ENCODE measurements at places on chromosomes 1 and 21.

DNA sequence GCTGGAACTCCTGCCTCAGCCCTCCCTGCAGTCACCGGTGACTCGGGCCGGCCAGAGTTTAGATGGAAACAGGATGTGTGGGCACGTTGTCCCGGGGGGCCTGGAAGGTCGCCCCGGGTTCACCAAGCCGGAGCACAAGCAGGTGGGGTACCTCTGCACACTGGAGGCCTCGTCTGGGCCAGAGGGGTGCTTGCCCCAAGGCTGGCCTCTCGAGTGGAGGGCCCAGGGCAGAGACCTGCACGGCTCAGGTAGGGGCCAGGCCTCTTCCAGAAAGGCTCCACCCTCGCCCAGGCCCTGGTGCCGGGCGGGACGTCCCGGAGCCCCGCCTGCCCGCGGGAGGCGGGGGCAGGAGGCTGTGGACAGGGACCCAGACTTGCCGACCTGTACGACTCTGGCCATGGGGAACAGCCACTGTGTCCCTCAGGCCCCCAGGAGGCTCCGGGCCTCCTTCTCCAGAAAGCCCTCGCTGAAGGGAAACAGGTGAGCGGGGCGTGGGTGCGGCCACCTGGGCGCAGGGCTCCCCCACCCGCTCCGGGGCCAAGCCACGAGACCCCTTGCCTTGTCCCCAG is at the start of gene PLEKHN1:
TSS of gene PLEKHN1 (plus strand) at position 348 of the 569 bp plus-strand sequence. CDS start at position 398, 50 bp downstream.
- DNase-seq: no peak

GRCh38 chr1:53342735-53343470 is 15.0 kb upstream of the LRP8 start:
- no peak for DNase-seq

DNA sequence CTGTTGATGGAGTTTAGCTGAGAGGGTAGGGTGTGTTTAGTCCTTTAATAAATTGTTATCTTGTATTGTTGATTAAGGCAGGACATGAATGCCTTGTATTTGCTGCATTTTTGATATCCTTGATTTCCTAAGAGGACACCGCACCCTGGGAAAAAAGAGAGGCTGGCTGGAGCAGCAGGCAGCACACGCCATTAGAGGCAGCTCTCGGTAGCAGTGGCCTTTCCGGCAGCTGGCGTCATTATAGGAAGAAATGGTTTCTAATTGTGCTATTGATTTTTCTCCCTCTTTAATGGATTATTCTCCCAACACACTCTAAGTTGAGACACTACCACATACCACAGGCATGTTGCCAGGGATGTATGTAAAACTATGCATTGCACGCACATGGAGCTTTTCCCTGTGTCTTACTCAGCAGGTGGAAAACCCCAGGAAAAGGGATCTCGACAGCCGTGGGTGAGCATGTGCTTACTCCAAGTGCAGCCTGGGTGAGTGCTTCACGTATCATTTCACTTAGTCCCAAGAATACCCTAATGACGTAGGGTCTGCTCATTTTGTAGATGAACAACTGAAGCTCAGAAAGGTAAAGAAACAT is 440.4 kb upstream of the RUNX1 start:
- no peak for DNase-seq

GRCh38 chr1:89358287-89358893 is 5.5 kb upstream of the GBP6 start:
- no peak for DNase-seq

DNA sequence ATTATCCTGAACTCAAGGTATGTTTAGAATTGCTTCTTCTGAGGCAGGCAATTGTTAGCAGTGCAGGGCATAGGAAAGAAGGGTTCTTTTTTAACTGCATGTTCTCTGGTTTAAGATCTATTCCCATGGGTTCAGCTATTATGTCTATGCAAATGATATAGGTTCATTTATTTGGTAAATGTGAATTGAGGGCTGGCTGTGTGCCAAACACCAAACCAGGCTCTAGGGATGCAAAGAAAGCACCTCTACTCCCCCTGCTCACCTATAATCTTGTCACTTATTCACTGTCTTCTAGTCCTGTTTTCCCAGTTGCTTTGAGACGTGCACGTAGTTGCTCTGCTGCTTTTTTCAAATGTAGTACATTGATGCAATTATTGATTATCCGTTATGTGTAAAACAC is 691 bp upstream of the KIFAP3 start:
- no peak for DNase-seq

GRCh38 chr1:235063068-235063765 is 65.4 kb downstream of the TOMM20 start:
- DNase-seq: no peak

DNA sequence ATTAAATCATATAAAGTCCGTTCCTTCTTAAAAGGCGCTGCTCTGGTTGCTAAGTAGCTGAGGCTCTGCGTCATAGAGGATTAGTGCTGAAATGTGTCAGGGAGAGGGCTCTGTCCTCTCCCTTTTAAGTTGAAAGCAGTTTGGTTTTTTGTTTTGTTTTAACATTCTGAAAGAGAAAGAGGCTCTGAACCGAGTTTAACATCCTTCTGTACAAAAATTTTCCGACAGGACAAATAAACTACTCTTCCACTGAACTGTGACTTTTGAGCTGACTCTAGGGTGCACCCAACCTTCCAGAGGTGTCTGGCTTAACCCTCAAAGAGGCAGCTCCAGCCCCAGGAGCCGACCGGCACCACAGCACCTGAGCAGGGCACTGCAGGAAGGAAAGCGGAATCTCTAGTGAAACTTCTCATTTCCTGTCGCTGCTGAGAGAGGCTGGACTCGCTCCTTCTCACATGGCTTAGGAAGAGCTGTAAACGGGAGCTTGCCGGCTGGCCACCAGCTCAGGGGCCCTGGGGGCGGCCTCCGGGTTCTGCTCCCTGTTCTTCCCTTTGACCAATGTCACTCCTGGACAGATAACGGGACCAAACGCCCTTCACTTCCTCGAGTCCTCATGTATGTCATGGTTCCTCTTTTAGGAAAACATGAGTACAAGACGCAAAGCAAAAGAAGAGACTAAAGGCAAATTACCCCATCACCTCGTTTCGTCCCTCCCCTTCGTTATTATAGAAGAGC is 1.2 kb downstream of the VAV3 start:
- no peak for DNase-seq

DNA sequence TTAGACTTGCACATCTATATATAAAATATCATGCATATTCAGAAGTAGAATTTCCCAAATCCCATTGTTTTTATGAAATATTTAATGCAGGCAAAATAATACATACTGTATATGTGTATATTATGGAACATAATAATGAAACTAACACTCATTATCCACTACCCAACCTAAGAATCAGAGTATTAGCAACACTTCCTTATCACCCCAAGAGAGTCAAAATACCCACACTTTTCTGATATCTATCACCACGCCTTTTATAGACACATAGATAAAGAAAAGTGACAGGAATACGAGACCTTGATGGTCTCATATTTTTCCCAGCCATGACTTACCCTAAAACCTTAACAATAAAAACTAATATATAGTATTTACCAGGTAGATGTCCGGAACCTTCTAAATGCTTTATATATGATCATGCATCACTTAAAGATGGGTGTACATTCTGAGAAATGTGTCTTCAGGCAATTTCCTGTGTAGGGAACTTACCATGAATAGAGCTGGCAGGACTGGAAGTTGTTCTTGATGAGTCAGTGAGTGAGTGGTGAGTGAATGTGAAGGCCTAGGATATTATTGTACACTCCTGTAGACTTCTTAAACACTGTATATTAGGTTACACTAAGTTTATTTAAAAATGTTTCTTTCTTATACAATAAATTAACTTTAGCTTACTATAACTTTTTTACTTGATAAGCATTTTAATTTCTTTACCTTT is 45.5 kb downstream of the TNFSF4 start:
- no peak for DNase-seq

- DNase-seq: no peak
Observed at GRCh38 chr1:82225421-82226185, 424.9 kb downstream of the ADGRL2 start.

DNA sequence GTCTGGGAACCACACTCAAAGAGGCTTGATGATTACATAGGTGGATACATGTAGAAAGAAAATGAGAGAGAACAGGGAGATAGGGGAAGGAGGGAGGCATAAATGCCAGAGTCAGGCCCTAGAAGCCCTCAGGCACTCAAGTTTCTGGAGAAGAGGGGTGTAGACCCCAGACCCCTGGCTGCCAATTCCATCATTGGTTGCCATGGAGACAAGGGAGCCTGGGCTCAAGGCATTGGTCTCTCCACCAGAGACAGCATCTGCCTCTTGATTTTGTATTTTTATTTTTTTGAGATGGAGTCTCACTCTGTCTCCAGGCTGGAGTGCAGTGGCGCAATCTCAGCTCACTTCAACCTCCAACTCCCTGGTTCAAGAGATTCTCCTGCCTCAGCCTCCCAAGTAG is 114.3 kb upstream of the GRIK3 start:
- DNase-seq: no peak

- DNase-seq: no peak
Observed at GRCh38 chr1:64933296-64934070, 32.9 kb downstream of the JAK1 start.

- DNase-seq: no peak
Observed at GRCh38 chr1:228453022-228453560, 34.1 kb upstream of the RNF187 start.

GRCh38 chr1:43582162-43582566 is 51.5 kb downstream of the PTPRF start:
- no peak for DNase-seq

DNA sequence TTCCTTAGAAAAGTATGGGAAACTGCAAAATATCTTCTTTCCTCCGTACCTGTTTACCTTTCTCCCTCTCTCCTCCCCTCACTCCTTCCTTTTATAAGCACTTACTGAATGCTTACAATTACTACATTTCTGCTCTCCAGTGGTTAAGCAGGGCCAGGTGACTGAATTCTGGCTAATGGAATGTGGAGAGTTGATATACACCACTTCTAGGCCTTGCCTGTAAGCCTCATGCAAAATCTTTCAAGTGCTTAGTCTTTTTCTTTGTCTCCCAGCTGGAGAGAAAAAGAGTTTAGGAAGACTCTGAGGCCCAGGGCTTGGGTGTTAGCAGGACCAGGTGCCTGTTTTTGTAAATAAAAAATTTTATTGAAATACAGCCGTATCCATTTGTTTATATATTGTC is 77.7 kb upstream of the CACNA1E start:
- no peak for DNase-seq

- DNase-seq: no peak
Observed at GRCh38 chr1:12581179-12581578, 36.8 kb downstream of the DHRS3 start.

DNA sequence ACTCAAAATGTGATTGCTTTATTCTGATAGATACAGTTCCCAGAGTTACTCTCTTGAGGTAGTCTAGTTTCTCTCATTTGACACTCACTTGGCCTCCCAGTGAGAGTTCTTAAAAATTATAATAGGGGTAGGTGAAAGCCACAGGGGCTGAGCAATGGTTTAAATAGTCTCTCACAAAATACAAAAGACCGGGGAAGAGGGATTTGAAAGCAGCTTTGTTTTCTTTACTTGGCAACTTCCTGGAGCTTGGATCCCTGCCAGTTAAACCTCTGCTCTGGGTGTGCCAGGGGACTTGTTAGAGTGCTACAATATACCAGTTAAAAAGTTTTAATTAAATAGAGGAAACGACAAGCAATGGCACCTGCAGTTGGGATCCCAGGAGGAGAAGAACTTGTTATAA is 31.7 kb downstream of the OR13G1 start:
- DNase-seq: no peak

DNA sequence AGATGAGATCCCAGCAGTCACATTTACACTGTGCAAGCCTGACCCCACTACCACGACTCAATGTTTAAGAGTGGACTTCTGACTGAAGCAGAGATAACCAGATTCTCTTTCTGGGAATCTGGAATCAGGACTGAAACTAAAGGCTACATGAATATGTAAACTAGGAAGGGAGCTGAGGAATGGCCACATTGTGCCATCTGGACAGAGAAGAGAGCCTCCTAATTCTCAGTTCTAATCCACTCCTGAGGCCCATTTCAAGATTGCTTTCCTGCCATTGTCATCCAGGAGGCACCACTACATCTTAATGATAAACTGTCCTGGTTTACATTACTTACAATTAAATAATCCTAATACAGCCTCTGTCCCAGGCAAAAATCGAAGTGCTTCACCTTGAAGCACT is 6.5 kb downstream of the PAXBP1 start:
- no peak for DNase-seq

GRCh38 chr1:52571783-52572182 is 18.9 kb upstream of the TUT4 start:
- no peak for DNase-seq

DNA sequence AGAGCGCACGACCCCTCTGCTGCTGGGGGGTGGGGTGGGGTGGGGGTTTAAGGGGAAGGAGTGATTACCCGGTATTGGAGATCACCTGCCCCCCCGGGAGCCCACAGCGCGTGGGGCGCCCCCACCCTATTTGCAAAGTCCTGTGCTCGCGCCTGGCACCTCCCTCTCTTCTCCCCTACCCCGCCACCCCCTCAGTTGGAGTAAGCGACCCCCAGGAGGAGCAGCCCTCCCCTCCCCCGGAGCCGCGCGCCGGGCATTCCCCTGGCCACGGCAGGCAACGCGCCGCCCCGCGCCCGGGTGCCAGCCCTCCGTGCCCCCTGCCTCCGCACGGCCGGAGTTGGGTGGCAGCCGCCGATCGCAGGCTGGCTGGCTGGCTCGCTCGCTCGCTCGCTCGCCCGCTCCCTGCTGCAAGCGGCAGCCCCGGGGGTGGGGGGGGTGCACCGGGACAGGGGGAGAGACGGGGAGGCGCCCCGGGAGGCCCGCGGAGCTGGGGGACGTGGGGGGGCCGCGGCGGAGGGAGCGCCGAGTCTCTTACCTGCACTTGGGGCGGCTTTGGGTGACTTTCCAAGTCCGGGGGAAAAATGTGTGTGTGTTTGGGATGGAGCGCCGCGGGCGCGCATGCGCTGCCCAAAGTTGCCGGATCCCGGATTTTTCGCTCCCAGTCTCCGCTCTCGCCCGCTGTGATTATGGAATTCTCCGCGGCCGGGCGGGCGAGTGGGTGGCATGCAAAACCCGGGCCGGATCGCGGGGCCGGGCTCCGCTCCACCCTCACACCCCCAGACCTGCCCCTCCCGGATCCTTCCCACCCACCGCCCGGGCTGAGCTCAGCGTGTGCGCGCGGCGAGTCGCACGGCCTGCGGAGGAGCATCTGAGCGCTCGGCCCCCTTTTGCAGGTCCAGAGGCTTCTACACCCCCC is at the start of gene CASZ1:
TSS of gene CASZ1 (minus strand) at position 618 of the 916 bp plus-strand sequence. CDS start 102,757 bp downstream, outside the sequence.
- DNase-seq: no peak

Data from cerebellar nuclear complex (tissue), 1 donor.